A549 treated with RU486 at 1 μM for 4 hours (cell line): ENCODE measurements at places on chromosomes 12 and 14. TPM values are rescaled to one million over a fixed set of nuclear protein-coding genes. Genes with fewer than 3 reads are reported as not detected.

Gene TEX52
- total RNA-seq: not detected in 5 replicates

Gene MORN3
- total RNA-seq: 0.27 to 0.56 TPM (median 0.30 TPM) in 5 replicates

Gene TPPP2
- total RNA-seq: not detected in 5 replicates

Gene ARHGEF25
- 6.1 to 7.7 TPM (median 6.6 TPM) in 5 replicates for total RNA-seq

Gene SLC10A1
- total RNA-seq: not detected in 5 replicates

Gene TSPAN11
- total RNA-seq: 0.03 to 0.14 TPM (median 0.04 TPM) in 4 of 5 replicates, not detected in the other

Gene P2RX4
- 17.1 to 24.6 TPM (median 20.8 TPM) in 5 replicates for total RNA-seq

Gene SIX4
- 2.1 to 4.2 TPM (median 3.6 TPM) in 5 replicates for total RNA-seq

Gene FAM222A
- total RNA-seq: 3.8 to 7.3 TPM (median 5.8 TPM) in 5 replicates

Gene IGFBP6
- total RNA-seq: 148 to 244 TPM (median 232 TPM) in 5 replicates
